ENCODE measurements at places on chromosomes 1 and 21. TPM values are rescaled to one million over a fixed set of nuclear protein-coding genes. Genes with fewer than 3 reads are reported as not detected.

The AMY2B gene
- polyA plus RNA-seq = 31.4 TPM

The SORT1 gene
- polyA plus RNA-seq = 49.7 TPM

The HCRTR1 gene
- polyA plus RNA-seq = not detected

The PRMT6 gene
- polyA plus RNA-seq = 28.9 TPM

The OR2T11 gene
- polyA plus RNA-seq = not detected

The LAMTOR5 gene
- 124 TPM for polyA plus RNA-seq

The TNFRSF4 gene
- 2.9 TPM for polyA plus RNA-seq

The RASSF5 gene
- polyA plus RNA-seq = 12.3 TPM

- DNase-seq = no peak
These were observed 865 bp downstream of the ADPRS start for GRCh38 chr1:36089393-36090121.

- DNase-seq = no peak
These were observed 1.4 kb downstream of the FAM131C start for GRCh38 chr1:16072095-16072494.

- DNase-seq = no peak
These were observed 5.9 kb downstream of the ADPRS start for GRCh38 chr1:36094621-36095061.

DNA sequence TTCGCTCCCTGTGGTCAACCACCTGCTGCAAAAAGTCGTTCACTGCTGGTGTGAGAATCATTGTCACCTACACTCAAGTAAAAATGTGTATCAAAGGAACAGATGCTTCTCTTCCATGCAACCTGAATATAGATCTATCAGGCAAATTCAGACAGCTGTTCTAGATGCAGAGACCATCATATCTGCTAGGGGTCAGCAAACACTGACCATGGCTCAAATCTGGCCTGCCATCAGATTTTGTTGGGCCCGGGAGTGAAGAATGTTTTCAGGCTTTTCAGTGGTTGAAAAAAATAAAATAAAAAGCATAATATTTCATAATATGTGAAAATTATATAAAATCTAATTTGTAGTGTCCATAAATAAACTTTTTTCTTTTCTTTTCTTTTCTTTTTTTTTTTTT is 199.6 kb downstream of the RGS7 start:
- DNase-seq = no peak

DNA sequence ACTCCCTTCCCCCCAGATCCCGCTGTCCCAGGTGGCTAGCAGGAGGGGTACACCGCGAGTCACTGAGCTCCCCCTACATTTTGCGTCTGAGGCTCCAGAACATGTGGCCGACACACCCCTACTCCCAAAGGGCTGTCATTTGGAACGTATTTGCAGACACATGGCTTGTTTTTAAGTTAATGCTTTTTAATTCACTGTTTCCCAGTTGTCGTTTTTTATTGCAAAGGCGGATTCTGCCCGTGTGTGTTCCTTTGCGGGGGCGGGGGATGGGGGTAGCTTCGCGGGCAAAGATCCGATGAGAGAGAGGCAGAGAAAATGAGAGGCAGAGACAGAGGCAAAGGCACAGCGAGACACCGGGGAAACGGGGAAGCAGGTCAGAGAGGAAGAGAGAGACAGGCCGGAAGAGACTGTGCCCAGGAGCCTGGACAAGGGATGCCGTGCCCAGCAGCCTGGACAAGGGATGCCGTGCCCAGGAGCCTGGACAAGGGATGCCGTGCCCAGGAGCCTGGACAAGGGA is 270.2 kb downstream of the FOXD2 start:
- no peak for DNase-seq

DNA sequence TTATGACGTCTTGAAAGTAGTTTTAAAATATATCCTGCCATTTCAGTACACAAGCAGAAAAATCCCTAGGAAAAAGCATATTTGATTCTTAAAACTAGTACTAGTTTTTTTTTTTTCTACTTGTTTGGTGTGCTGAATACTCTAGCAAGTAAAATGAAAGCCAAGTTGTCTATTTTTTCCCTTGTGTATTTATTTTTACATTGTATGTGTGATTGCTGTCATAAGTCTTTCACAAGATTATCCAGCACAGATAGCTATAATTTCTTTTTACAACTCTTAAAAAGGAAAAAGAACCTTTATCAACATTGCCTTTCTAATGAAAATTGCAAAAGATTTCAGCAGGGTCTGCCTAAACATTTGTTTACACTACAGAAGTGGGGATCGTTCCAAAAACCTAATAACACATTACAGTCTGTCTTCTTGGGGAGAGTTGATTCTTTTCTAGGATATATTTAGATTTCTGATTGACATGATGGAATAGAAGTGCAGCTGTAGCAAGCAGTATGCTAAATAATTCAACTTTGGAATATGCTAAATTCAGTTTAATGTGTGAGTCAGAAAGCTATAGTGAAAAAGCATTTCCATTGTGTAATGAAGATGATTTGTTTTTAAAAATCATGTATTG is 2.5 kb downstream of the DR1 start:
- DNase-seq = peak; percentile 32

GRCh38 chr1:64242895-64243756 is 39.7 kb downstream of the UBE2U start:
- no peak for DNase-seq

- DNase-seq = peak; percentile 65
These were observed 89.0 kb upstream of the SERTAD4 start for GRCh38 chr1:210143465-210144062.

GRCh38 chr1:235078480-235079381 is 49.9 kb downstream of the TOMM20 start:
- DNase-seq = no peak

- no peak for DNase-seq
These were observed 436.3 kb downstream of the PRDM2 start for GRCh38 chr1:14136152-14136763.

GRCh38 chr1:87155170-87155569 is 173.5 kb upstream of the LMO4 start:
- no peak for DNase-seq
